ENCODE measurements at places on chromosomes 6 and 20. TPM values are rescaled to one million over a fixed set of nuclear protein-coding genes. Genes with fewer than 3 reads are reported as not detected.

Gene LCA5
- total RNA-seq = 0.18 TPM

Gene RIPOR3
- total RNA-seq = 0.71 TPM

Gene ID4
- total RNA-seq = not detected

Gene MCHR2
- total RNA-seq = not detected

Gene RNF5
- 49.6 TPM for total RNA-seq

Gene RNF39
- total RNA-seq = not detected

Gene COL9A3
- 0.21 TPM for total RNA-seq

Gene BTBD3
- total RNA-seq = 4.3 TPM

Gene EYS
- total RNA-seq = not detected

Gene F13A1
- total RNA-seq = 0.15 TPM

Gene TRIM10
- total RNA-seq = not detected

Gene ALDH5A1
- total RNA-seq = 10.4 TPM

Gene DCDC2
- total RNA-seq = 0.20 TPM

Gene FAM217A
- not detected for total RNA-seq

Gene PACSIN1
- total RNA-seq = not detected

Gene NKX2-4
- not detected for total RNA-seq

Gene ME1
- 0.30 TPM for total RNA-seq

Gene SNX21
- total RNA-seq = 0.87 TPM

Gene ADGRF5
- total RNA-seq = 0.11 TPM

Gene TRIM40
- not detected for total RNA-seq

Gene REPS1
- 62.4 TPM for total RNA-seq

Gene MMP24
- not detected for total RNA-seq

Gene HLA-DRB1
- total RNA-seq = 11.3 TPM

Gene CNBD2
- 3.6 TPM for total RNA-seq

Gene SMOC2
- total RNA-seq = 0.11 TPM

Gene IPCEF1
- total RNA-seq = 9.7 TPM

Gene GINS1
- 15.3 TPM for total RNA-seq

Gene OPRL1
- not detected for total RNA-seq

Gene PRKN
- total RNA-seq = 0.13 TPM

Gene PTCRA
- not detected for total RNA-seq

Gene DEFB118
- not detected for total RNA-seq

Gene ACOT8
- 18.2 TPM for total RNA-seq

Gene TDRD6
- total RNA-seq = not detected

Gene MYL9
- 0.98 TPM for total RNA-seq

Gene ADTRP
- 16.6 TPM for total RNA-seq

Gene CTAGE9
- total RNA-seq = not detected

Gene C20orf141
- total RNA-seq = not detected

Gene SOBP
- 2.1 TPM for total RNA-seq

Gene PBOV1
- total RNA-seq = not detected

Gene OPN5
- total RNA-seq = not detected

Gene GGTLC1
- total RNA-seq = not detected

Gene PRICKLE4
- total RNA-seq = not detected

Gene TCP11
- total RNA-seq = not detected

Gene PRSS16
- 0.63 TPM for total RNA-seq

Gene PRND
- total RNA-seq = not detected

Gene SLC22A7
- not detected for total RNA-seq

Gene PDYN
- total RNA-seq = not detected

Gene HTR1E
- total RNA-seq = not detected

Gene RTF2
- total RNA-seq = 81.3 TPM

Gene ESR1
- total RNA-seq = 0.13 TPM

Gene GTSF1L
- total RNA-seq = not detected

Gene RAB44
- total RNA-seq = 0.05 TPM

Gene ARFGEF3
- total RNA-seq = 0.16 TPM

Data from activated T-cell treated with anti-CD3 and anti-CD28 coated beads, Interleukin-2, amount 50 U/mL, for 4 hours (primary cell).